Head of caudate nucleus (tissue), 42 donors: ENCODE measurements at places on chromosomes 16 and 17.
A peak's percentile ranks its signal among the peaks of the same experiment; 100 is the strongest.

DNA sequence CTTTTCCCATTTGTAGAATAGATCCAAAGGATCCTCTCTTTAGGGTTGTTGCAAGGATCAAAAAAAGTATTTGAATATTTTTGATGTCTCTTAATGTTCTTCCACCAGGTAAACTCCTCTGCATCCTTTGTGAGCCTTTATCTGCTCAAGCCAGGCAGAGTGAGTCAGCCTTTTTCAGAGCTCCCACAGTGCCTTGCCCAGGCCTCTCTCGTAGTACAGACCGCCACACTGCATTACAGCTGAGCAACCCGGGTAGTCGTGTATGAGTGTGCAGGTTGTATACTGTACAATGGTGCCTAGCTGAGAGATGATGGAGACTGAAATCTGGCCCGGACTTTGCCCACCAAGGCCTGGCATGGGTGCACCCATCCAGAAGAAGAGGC, 20.9 kb downstream of the RHBDL3 start:
- DNase-seq, result no peak

- DNase-seq, result peak; percentile 68
Measured at GRCh38 chr17:32627239-32627996, 140.6 kb downstream of the CDK5R1 start.

DNA sequence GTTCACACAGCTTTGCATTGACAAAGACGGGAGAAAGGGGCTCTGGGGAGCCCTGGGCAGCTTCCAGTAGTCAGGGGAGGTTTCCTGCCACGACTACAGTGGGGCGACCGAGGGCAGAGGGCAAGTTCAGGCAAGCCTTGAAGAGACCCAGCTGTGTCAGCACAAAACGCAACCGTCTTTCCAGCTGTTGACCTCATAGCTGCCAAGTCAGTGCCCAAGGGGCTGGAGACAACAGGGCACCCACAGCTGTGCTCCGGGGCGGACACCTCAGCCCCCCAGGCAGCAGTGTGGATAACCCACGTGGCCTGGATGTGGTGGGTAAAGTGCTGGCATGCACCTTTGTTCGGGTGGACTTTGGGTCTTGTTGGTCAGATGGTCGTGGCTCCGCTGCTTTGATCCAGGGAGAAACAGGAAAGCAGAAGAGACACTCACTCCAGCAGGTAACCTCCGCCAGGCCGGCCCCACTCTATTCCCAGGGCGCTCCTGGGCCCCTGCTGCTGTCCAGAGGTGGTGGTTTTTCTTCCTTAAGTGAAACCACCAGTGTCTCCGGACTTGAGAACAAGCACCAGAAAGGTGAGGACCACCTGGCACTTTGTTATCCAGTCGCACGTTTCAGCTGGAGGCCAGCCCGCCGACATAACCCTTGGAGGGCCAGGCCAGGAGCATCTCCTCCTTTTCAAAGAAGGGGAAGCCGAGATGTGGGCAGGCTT, 17.6 kb upstream of the CBX2 start:
- no peak for DNase-seq

GRCh38 chr17:43856141-43856540, 9.2 kb downstream of the CD300LG start:
- no peak for DNase-seq

DNA sequence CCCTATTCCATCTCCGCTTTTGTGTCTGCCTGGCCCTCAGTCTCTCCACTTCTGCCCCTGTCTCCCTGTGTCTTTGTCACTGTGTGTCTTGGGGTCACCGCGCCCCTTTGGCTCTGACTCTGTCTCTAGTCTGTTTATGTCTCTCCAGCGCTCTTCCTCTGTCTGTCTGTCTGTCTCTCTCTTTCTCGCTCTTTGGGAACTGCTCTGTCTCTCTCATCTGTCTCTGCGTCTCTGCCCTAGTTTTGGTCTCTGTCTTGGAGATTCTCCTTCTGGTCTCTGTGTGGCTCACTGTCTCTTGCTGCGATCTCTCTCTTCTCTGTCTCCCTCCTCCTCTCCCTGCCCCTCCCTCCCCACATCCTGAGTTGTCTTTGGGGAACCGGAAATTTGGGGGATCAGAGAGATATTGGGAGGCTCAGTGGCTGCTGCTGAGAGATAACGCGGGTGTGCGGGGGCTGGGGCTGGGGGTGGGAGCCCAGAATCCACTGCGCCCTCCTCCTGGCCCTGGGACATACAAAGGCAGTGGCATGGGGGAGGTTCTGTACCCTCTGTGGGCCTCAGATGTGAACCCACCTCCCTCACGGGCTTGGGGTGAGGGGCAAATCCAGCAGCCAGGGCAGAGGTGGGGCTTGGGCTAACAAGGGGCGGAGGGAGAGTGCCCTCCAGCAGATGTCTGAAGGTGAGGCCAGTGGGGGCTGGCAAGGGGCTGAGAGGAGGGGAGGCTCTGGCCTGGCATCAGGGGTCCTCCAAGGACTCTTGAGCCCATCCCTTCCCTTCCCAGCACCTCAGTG, 24.4 kb downstream of the LAT start:
- DNase-seq, result no peak

GRCh38 chr17:1762901-1763898, 1.3 kb downstream of the SERPINF1 start:
- no peak for DNase-seq

DNA sequence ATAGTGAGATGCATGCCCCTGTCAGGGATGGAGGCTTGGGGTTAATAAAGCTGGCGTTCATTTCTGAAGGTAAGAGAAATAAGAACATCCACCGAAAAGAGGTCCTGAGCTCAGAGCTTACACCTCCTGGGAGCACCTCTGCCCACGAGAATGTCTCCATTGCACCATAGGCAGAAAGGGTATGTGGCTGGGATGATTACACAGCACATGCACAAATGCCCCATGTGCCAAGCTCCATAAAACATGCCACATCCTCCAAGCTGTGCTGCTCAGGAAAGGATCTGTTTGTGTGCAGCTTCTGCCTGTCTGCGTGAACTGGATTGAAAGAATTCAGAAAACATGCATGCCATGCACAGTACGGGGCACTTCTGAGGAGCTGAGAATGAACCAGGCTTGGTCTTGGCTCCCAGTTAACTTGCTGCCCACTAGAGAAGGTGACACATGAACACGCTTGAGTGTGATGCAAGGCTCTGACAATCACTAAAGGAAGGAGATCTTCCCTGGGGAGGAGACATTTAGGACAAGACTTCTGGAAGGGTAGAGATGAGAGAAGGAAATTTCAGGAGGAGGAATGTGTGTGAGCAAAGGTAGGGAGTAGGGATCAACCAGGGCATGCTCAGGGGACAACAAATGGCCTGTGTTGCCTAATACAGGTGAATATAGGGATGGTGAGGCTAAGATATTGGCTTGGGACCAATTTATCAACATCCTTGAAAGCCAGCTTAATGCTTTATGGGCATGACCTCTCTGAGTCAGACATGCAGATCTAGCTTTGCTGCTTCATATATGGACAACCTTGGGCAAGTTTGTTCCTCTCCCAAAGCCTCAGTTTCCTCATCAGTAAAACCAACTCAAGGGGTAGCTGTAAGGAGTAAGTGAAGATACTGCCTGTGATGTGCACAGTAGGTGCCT, 32.0 kb upstream of the SMPD3 start:
- no peak for DNase-seq

GRCh38 chr17:2798678-2799077, 2.4 kb downstream of the RAP1GAP2 start:
- DNase-seq, result no peak

- DNase-seq, result no peak
Measured at GRCh38 chr16:1431497-1432270, 806 bp downstream of the PERCC1 start.

GRCh38 chr17:58391302-58391984, 25.9 kb downstream of the RNF43 start:
- no peak for DNase-seq

- DNase-seq, result peak; percentile 95
Measured at GRCh38 chr16:10918294-10919002, 23.8 kb downstream of the DEXI start.

- DNase-seq, result no peak
Measured at GRCh38 chr16:9534759-9535158, 443.3 kb downstream of the HAPSTR1 start.

GRCh38 chr17:13266606-13267005, 248.8 kb upstream of the ELAC2 start:
- no peak for DNase-seq

DNA sequence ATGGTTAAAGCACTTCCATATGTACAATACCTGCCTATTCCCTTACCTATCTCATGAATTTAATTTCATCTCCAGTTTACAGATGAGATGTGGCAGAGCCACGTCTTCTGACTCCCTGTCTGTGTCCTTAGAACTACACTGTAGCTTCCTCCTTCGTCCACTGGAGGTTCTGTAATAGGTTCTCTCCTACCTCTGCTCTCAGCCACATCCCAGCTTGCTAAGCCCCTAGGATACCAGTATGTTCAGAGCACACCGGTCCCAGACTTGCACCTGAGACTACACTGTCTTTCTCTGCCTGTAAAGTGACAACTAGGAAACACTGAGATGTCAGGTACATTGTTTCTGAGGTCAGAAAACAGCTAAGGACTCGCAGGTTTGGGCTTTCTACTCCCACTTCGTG, 3.8 kb upstream of the RASL10B start:
- DNase-seq, result no peak

GRCh38 chr17:9973669-9974447, 68.8 kb upstream of the RCVRN start:
- DNase-seq, result no peak

DNA sequence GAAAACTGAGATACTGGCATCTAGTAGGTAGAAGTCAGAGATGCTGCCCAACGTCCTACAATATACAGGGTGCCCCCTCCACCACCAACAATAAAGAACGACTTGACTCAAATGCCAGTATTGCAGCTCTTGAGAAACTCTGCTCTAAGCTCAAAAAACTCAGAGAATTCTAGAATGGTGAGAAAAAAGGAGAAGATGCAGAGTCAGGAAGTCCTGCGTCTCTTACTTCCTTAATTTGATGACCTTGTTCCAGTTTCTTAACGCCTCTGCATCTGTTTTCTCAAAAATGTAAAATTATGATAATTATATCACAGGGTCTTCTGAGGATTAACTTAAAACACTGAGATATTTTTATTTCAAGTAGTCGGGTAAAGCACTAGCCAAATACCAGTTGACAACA, 1.7 kb upstream of the HSBP1 start:
- no peak for DNase-seq

DNA sequence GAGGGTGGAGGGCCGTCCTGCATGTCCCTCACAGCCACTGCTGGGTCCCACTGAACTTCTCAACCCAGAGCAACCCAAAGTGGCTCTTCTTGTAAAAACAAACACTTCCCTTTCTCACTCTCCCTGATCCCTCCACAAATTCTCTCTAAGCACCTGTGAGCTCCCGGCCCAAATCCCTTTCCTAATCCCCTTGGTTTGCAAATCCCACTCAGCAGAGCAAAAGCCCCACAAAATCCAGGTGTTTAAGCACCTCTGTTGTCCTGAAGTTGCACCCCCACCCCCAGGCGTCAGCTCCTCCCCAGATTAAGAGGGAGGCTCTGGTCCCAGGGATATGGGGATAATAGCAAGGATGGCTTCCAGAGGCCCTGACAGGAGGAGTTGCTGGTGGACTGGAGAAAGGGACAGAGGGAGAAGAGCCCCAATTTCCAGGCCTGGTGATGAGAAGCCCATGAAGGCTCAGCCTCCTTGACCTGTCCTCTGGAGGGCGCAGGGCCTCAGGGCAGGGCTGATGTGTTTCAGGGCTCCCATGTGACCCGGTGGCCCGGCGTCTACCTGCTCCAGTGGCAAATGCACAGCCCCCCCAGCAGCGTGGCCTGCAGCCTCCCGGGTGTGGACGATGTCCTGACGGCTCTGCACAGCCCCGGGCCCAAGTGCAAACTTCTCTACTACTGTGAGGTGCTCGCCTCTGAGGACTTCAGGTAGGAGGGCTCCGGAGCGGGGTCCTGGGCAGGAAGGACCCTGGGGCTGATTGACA, 23.0 kb downstream of the NAGPA start:
- DNase-seq, result no peak

DNA sequence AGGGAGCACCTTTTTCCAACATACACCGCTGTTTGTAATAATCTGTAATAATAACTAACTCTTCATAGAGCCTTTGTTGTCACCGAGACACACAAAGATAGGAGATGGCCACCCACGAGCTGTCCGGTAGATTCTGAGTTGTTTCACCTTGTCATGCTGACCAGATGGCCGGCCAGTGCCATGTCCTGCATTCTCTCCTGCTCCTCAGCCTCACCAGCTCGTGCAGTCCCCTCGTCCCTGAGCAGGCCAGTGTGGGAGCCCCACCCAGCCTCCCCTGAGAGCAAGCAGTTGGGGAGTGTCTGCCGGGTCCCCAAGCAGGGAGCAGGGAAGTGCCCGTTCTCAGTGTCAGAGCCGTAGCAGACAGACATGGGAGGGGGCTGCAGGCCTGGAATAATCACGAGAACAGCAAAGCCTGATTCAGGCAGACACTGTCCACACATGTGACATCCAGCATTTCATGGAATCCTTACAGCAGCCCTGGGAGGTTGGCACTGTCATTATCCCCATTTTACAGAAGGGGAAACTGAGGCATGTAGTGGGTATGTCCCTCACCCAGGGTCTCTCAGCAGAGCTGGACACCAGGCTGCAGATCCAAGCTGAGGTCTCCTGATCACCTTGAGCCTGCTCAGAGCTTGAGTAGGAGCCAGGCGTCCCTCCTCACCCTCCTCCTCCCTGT, 178.5 kb upstream of the CIBAR2 start:
- no peak for DNase-seq

DNA sequence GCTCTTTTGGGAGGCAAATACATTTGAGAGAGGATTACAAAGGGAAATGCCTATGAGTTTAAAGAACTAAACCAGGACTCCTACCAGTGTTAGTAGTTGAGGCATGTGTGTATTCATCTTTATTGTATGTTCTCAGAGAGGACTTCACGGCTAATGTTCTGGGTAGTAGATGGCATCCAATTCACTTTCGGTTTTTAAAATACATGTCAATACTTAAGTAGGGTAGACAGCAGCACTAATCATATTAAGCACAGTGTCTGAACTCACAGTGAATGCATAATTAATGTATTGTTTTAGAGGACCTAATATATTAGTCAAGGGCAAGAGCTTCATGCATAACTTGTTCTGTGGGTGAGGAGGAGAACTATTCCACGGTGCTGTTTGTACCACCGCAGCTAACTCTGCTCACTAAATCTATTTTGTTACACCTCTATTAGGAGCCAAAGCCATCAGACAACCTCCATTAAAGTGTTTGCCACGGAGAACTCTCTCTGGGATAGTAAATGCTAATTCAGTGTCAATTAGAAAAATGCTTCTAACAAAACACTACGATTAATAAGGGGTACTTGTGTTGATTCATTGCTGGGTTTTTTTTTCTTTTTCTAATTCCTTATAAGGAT, 56.3 kb downstream of the COX10 start:
- DNase-seq, result no peak
